ENCODE measurements at places on chromosomes 1 and 21.
A peak's percentile ranks its signal among the peaks of the same experiment; 100 is the strongest.

- no peak for DNase-seq
Observed at GRCh38 chr1:62891956-62892562, 108.1 kb downstream of the ATG4C start.

GRCh38 chr1:9378801-9379200 is 86.1 kb downstream of the SPSB1 start:
- no peak for DNase-seq

GRCh38 chr1:182211386-182211785 is 149.9 kb upstream of the ZNF648 start:
- no peak for DNase-seq

- DNase-seq = no peak
Observed at GRCh38 chr1:66359815-66360214, 174.1 kb upstream of the SGIP1 start.

DNA sequence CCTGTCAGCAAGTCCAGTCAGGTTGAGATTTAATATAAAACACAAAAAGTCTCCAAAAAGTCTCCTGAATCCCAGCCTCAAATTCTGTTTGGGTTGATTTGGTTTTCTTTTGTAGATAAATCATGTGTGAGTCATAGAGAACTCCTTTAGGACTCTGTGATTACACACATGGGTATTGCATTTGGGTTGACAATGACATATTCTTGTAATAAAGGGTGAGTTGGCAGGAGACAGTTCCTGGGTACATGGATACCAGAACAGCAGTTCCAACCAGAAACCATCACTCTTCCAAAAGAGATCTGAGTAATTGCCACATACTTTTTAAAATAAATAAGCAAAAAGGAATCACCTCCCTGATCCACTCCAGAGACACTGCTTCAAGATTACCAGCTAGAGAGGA is 8.9 kb downstream of the CR2 start:
- no peak for DNase-seq

- no peak for DNase-seq
Observed at GRCh38 chr21:29376556-29376955, 77.8 kb downstream of the BACH1 start.

DNA sequence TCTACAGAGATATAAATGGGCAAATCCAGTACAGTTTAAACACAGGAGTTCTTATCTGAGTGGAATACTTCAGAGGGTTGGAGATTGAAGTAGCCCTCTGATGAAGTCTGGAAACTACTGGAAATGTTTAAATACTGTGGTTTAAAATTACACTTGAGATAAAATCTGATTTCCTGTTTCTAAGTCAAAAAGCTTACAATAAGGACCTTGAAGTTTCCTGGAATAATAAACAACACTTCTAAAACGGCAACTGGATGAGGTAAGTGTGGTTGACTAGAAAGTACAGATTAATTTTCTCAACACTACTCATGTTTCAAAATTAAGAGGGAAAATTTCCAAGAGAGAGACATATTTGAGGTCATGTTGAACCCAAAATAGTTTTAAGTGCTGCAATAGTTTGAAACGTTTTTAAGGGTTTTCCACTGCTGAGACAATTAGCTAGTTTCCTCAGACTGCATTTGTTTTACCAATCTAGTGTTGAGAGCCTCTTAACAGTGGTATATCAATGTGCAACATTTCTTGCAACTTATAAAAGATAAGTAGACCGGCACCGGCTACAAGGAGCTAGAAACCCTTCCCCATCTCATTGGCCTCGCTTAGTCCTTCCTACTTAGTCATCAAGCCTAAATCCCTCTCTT is 27.4 kb downstream of the KCNA3 start:
- no peak for DNase-seq

DNA sequence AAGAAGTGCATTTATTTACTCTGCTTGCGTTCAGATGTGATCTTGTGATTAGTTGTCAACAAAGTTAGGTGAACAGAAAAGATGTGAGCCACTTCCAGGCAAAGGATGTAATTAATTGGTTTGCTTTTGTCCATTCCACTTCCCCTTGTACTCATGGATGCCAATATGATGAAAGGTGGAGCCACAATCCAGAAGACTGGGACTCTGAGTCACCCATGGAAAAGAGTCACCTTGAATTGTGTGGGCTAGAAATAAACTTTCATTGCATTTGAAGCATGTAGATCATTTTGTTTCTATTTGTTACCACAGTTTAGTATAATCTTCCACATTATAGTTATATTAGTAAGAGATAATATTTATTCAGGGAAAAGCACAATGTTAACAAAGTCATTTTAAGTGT is 684.2 kb downstream of the LTN1 start:
- DNase-seq = no peak

DNA sequence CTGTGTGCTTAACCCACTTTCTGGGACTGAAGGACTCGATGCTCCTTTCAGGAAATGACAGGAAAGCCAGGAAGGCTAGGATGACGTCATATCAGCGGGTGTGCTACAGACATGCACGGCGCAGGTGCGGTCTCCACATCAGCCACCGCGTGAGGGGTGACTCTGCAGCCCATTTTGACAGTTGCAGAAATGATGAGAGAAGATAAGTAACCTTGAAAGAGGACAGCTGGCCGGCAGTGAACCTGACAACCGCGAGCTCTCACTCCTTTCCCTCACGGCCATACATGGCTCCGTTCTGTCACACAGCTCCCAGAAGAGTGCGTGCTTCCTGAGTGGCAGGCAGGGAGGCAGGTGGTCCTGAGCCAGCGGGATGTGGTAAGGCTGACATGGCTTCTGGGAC is 1.7 kb upstream of the KRTAP10-5 start:
- DNase-seq = no peak

- DNase-seq = no peak
Observed at GRCh38 chr1:3353876-3354275, 100.6 kb upstream of the ARHGEF16 start.

GRCh38 chr1:202551683-202552082 is 158.6 kb downstream of the SYT2 start:
- no peak for DNase-seq

GRCh38 chr21:39182484-39183271 is 573 bp downstream of the PSMG1 start:
- no peak for DNase-seq

GRCh38 chr21:26883768-26884167 is 38.6 kb upstream of the ADAMTS1 start:
- no peak for DNase-seq

DNA sequence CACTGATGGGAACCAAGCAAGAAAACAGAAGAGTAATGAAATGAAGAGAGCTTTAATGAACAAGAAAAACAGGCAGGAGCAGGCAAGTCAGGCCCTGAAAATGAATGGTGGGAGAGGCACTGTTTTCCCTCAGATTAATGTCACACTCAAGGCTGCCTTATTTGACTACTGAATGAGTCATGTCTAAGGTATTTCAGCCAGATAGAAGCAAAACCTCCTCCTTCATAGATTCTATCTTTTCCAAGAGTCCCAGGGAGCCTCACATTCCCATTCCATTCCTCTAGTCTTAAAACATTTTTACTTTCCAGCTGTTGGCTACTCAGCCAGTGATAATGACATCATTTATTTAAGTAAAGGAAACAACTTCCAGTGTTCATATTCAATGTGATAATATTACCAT is 228.4 kb upstream of the NRIP1 start:
- DNase-seq = no peak

- no peak for DNase-seq
Observed at GRCh38 chr1:61337981-61338848, 255.9 kb downstream of the NFIA start.

DNA sequence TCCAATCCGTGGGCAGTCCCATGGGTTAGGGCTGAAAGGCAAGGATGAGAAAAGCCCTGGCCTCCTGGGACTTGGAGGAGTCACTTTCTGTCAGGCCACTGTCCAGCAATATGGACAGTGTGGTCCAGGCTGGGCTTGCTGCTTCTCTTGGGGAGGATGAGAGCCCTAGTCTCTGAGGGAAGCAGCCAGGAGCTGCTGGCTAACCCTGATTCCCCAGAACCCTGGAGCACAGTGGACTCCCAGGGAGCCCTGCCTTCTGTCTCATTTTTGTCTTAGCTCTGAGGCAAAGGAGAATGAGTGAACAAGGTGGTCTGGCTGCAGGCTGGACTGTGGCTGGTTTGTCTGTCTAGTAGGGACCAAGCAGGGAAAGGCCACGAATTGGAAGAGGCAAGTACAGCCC is 23.8 kb upstream of the EDN2 start:
- DNase-seq = no peak

DNA sequence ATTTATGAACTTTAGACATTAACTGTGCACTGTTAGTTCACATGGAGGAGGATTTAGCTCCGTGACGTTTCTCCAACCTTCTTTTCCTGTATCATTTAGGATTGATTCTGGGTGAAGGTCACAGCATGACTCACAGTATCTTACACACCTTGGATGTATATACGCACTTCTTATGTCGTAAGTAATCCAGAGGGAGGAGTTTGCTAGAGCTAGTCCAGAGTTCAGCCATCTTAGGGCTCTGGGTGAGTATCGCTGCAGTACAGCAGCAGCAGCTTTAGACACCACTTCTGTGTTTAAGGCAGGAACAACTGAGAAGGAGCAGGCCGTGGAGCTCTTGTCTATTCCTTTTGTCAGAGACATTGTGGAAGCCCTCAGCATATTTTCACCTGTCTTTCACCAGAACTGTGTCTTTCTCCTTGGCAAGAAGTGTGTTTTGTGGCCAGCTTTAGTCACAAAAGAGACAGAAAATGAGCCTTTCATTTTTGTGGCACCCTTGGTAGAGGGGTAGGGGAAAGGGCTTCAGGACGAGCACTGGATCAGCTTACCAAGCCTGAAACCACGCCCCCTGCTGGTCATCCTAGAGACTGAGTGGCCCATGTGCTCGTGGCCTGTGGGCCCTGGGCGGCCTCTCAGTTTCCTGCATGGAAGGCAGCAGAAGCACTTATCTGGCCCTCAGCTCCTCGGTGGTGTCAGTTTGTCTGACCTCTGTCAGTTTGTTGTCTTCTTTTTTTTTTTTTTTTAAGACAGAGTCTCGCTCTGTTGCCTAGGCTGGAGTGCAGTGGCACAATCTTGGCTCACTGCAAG is 64.0 kb downstream of the ADARB1 start:
- peak; percentile 54 for DNase-seq

DNA sequence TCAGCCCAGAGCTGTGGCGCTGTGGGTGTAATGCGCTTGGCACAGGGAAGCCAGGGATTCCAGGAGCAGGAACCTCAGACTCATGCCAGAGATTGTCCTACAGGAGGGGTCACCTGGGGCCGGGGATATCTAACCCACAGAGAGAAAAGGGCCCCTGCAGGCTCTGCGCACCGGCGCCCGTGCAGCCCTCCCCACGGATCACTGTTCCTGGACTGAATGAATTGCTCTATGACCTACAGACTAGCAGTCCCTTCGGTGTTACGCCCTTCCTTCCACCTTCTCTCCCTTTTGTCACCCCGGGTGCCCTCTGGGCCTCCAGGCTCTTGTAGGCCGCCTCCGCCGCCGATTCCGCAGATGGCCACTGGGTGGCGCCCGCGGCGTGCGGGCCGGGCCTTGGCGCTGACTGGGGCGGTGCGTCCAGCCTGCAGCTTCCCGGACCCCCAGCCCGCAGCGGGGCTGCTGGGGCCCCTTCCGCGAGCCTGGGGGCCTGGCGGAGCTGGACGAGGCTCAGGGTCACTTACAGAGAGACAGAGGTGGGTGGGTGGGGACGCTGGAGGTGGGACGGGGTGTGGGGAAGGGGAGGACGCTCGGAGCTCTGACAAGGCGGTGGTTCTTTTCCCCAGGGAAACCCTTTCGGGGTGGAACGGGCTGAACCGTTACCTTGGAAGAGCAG is 101.3 kb downstream of the IER5 start:
- DNase-seq = peak; percentile 79

- DNase-seq = no peak
Observed at GRCh38 chr1:183593356-183593755, 3.1 kb upstream of the NCF2 start.

DNA sequence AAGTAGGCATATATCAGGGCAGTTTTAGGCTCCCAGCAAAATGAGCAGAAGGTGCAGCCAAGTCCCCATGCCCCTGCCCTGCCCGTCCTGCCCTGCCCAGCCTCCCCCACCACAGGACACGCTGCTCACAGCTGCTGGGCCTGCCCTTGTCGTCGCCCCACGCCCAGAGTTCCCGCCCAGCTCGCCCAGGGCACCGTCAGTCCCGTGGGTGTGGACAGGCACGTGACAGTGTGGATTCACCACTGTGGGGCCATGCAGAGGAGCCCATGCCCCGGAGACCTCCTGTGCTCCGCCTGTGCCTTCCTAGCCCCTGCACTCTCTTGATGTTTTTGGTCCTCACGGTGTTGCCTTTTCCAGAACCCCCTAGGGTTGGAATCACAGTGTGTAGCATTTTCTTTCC is 7.0 kb downstream of the FAAP20 start:
- no peak for DNase-seq

GRCh38 chr1:42990757-42991346 is 32.2 kb upstream of the SLC2A1 start:
- no peak for DNase-seq

- no peak for DNase-seq
Observed at GRCh38 chr21:33993286-33994231, 78.0 kb upstream of the ATP5PO start.

GRCh38 chr1:27600498-27601175 is 3.3 kb downstream of the AHDC1 start:
- no peak for DNase-seq

- DNase-seq = no peak
Observed at GRCh38 chr1:39396671-39397070, 94.8 kb upstream of the BMP8A start.

DNA sequence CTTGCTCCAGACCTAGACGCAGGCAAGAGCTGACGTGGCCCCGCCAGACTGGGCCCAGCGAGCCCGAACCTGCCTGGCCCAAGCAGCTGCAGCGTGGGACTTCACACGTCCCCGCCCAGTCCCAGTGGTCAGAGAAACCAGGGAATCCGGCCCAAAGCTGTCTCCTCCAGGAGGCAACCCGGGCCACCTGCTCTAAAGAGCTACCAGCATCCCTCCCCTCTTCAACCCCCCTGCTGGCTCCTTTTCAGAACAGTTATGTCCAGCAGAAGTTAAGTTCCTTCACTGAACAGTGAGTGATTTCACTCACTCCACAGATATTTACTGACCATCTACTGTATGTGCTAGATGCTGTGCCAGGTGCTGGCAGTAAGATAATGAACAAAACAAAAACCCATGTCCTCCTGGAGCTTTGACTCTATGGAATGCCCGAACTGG is 2.1 kb upstream of the EFNA1 start:
- no peak for DNase-seq

- DNase-seq = peak; percentile 16
Observed at GRCh38 chr1:161486806-161487741, 18.2 kb upstream of the FCGR2A start.

DNA sequence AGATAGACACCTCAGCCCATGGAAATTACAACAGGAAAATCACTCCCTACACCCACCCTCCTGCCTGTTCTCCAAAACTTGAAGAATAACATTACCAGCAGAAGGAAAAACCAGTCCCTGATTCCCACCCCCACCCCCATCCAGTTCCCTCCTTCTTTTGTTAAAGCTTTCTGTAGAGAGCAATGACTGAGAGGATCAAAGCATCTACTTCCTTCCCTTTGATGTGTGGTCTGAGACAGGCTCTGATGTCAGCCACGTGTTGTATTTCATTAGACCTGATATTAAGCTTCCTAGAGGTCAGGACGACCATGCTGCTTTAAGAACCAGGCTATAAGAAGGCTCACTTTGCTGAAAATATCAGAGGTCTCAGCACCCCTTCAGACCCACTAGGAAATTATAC is 73.9 kb upstream of the HAO2 start:
- no peak for DNase-seq

GRCh38 chr1:53552981-53553733 is 94.0 kb downstream of the DMRTB1 start:
- DNase-seq = no peak

GRCh38 chr1:244271691-244272308 is 179.9 kb downstream of the ADSS2 start:
- DNase-seq = no peak
